Stimulated activated CD8-positive, alpha-beta memory T cell treated with anti-CD3 and anti-CD28 coated beads, Interleukin-4, amount 100 ng/mL, for 4 hours (primary cell): ENCODE measurements at places on chromosomes 7 and 10.

DNA sequence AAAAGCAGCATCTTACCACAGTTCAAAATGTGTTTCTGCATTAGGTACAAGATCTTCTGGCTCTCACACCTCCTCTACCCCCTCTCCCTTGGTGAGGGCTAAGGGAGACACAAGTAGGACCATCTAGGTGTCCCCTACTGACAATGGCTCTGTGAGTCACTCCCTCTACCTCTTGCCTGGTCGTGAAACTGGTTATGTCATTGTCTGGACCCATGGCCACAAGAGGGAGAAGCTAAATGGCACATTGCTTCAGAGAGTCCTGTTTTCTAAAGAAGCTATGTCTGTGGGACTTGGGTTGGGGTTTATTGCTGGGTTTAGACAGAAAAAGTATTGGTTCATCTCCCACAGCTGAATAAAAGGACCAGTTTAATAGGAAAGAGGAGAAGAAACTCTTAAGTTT, 4.0 kb upstream of the PLXNA4 start:
- no peak for DNase-seq

DNA sequence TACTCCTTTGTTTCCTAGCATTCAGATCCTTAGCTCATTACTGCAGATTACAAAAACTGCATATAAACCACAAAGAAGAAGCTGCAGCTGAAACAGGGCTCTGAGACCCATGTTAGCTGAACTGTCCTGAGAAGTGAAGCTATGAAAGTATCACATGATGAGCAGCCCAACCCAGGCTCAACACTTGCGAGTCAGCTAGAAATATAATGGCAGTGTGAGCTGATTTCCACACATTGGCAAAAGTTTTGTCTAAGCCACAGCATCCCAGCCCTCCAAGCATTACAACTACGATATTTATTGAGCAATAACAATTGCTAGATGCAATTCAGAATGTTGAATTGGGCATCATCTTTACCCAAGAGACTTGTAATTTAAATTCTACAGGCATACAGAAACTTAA, 34.5 kb upstream of the SKAP2 start:
- no peak for DNase-seq

GRCh38 chr10:103427866-103428265, 24.3 kb downstream of the CALHM2 start:
- DNase-seq = no peak

GRCh38 chr7:18019555-18019954, 8.1 kb downstream of the PRPS1L1 start:
- no peak for DNase-seq

DNA sequence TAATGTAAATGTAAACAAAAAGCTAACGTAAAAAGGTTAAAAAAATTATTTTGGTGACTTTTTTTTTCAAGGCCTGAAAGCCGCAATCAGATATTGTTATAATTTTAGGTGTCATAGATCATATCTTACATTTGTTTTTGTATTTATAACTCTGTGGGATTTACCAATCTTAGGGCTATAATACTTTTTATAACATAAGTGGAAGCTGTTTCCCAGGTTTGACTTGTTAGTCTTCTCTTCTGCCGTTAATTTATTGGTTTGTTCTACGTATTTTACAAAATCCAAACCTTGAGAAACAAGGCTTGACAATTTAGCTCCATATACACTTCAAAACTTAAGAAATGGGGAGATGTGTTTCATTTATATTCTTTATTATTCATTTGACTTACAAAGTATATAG, 119.4 kb downstream of the EVX1 start:
- DNase-seq = no peak

DNA sequence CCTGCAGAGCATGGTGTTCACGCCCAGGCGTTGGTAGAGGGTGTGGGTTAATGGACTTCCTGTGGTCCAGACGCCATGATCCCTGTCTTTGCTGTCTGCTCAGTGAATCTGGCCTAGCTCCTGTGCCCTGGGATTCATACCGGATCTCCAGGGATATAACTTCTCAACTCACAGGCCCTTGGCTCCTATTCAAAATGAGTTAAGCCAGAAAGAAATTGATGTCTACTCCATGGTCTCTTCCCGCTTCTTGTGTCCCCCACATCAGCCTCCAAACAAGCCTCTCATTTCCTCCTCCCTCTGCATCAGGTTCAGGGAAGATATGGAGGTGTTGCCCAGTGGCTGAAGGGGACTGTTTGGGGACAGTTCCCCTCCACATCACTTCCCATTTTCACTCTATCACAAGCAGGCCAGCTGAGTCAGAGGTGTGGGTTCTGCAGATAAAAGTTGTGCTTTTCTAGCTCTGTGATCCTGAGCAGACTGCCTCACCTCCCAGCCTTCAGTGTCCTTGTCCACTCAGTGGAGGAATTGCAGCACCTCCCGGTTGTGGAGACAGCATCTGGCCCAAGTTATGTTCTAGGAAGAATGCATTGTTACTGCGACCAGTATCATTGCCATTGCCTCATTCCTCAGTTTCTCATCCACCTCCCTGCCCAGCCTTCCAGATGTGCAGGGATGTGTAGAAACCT, 22.5 kb downstream of the AKR1E2 start:
- no peak for DNase-seq

GRCh38 chr10:71989661-71990454, 25.7 kb downstream of the CHST3 start:
- no peak for DNase-seq

GRCh38 chr10:62217683-62218082, 51.0 kb downstream of the RTKN2 start:
- DNase-seq = no peak

DNA sequence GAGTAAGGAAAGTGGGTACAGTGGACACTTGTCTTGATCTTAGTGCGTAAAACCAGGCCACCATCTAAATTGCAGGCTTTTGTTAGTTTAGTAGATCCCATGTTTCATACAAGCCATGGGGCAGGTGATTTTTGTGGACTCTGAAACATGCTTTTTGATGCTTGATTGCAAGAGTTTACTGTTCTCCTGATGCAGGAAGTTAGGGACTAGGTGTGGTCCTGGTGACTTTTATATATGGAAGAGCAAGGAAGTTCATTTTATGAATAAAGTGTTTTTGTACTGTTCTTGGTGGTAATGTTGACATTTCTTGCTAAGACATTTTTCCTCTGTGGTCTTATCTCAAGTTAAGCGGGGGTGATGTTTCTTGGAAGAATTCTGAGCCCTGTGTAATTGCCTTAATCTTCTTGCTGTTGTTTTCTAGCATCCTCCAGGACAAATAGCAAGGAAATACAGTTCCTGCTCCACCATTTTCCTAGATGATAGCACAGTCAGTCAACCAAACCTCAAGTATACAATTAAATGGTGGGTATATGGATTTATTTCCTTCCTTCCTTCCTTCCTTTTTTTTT, 89.0 kb upstream of the GJD4 start:
- no peak for DNase-seq

- no peak for DNase-seq
Observed at GRCh38 chr10:99659868-99660366, 608 bp downstream of the ENTPD7 start.

DNA sequence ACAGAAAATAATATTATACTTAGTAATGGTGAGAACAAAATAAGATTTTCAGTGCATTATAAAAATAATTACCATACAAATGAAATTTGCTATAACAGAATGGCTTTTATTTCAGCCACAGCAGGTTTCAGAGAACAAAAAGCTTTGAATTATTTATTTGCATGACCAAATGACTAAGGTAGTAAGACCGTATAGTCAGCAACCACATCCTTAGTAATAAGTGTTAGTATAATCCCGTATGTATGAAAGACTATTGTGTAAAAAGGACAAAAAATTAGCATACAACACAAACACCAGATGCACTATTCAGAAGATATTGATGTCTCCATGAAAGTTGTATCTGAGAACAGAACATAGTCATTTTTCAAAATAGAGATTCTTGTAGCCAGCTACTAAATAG, 12.2 kb downstream of the PDZD8 start:
- DNase-seq = no peak

DNA sequence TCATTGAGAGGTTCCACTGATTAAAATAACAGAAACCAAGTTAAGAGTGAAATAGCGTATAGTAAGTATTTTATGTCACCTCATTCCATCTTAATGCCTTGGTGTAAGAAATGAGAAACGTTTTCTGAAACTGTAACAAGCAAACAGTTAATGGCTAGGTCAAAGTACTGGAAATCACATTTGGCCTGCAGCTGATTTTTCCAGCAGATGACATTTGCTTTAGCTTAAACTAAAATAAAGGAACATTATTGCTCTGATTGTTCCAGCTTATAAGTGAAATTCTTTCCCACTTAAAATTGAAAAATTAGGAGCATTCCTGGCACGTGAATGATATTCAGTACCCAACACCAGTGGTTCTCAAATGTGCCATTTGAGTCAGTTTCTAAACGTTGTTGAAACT, 213.6 kb upstream of the DPP6 start:
- no peak for DNase-seq
